ENCODE measurements at places on chromosomes 6 and 20. TPM values are rescaled to one million over a fixed set of nuclear protein-coding genes. Genes with fewer than 3 reads are reported as not detected.

The CD109 gene
- 5.3 TPM for total RNA-seq

The ANGPT4 gene
- total RNA-seq = 0.17 TPM

The LY6G6C gene
- total RNA-seq = not detected

The CST5 gene
- not detected for total RNA-seq

The MACROD2 gene
- 2.8 TPM for total RNA-seq

The SPINT4 gene
- not detected for total RNA-seq

The RHAG gene
- total RNA-seq = not detected

The SIRPB1 gene
- not detected for total RNA-seq

The OR2J3 gene
- 0.35 TPM for total RNA-seq

The C6orf15 gene
- total RNA-seq = not detected

GRCh38 chr6:70113171-70113570, 189.7 kb downstream of the COL9A1 start:
- no peak for DNase-seq

DNA sequence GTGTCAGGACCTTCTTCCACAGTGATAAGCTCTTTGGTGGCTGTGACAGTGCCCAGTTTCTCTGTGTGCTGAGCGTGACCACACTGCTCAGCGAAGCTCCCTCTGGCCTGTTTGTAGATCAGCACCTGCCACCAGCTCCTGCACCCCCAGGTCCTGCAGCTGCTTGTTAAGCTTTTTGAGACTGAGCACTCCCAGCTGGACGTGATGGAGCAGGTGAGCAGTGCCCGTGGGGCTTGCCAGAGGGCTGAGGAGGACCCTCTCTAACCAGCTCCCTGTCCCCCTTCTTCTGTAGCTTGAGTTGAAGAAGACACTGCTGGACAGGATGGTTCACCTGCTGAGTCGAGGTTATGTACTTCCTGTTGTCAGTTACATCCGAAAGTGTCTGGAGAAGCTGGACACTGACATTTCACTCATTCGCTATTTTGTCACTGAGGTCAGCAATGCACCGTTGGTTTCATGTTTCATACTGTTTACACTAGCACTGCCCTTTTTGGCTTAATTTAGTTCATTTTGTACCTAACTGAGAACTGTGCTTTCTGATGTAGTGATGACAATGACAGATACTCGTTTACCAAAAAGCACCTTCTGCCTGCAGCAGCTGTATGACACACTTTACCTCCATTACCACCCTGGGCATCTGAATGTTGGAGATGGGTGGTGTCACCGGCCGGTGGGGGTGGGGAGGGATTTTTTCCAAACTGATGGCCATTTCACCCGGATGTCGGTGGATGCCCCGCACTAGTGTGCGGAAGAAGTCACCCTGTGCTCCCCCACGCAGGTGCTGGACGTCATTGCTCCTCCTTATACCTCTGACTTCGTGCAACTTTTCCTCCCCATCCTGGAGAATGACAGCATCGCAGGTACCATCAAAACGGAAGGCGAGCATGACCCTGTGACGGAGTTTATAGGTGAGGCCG, 12.5 kb downstream of the NELFCD start:
- no peak for DNase-seq

DNA sequence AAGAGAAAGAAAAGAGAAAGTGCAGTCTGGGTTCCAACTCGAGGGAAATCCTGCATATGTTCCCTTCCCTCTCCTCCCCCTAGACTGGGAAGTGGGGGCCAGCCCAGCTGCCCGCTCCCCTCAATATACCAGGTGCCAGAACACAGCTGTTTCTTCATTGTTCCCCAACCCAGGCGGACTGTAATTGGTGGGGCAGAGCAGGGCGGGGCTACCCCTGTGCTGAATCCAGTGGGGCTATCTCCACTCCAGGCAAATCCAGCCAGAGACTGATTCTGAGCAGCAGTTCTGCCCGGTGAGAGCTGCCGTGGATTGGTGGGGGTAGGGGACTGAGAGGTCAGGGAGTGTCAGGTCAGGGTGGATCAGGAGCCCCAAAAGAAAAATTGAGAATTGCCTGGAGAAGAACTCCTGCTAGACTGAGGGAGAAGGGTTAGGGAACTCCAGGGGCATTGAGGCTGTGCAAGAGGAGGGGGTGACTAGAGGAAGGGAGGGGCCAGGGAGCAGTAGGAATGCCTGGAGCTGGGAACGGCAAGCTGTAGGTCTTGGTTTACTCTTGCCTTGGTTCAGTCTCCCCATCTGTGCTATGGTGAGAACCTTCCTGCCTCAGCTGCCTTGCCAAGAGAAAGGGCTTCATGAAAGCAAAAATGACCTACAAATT, at the start of gene MYMX:
TSS of gene MYMX (plus strand) at position 250 of the 655 bp plus-strand sequence. CDS start 546 bp downstream, outside the sequence.
- peak; percentile 81 for DNase-seq

DNA sequence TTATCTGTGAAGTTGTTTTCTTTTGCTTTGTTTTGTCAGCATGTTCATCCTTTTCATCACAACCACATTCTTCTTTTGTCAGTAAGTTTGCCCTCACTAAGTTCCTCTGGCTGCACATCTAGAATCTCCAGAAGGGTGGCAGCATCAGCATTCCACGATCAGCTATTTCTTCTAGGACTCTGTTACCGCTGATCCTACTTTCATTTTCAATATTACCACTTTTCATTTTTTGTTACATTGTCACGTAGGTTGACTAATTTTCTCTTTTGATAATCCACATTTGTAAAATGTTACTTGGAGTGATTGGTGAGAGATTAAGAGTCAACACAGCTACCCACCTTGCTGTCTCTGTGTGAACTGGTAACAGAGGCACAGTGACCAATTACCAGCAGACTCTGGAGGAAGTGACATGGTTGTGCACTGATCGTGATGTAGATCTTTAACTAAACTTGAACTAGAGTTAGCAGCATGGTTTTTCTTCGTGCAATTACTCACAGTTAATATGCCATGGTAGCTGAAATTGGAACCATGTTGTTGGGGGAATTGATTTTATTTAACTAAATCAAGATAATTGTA, 307.9 kb upstream of the SLC35B3 start:
- DNase-seq = no peak

- no peak for DNase-seq
Observed at GRCh38 chr6:87277123-87277522, 45.3 kb upstream of the SMIM8 start.

- no peak for DNase-seq
Observed at GRCh38 chr6:28712982-28713381, 187.3 kb downstream of the GPX5 start.

GRCh38 chr6:34028691-34029360, 117.1 kb downstream of the GRM4 start:
- no peak for DNase-seq

DNA sequence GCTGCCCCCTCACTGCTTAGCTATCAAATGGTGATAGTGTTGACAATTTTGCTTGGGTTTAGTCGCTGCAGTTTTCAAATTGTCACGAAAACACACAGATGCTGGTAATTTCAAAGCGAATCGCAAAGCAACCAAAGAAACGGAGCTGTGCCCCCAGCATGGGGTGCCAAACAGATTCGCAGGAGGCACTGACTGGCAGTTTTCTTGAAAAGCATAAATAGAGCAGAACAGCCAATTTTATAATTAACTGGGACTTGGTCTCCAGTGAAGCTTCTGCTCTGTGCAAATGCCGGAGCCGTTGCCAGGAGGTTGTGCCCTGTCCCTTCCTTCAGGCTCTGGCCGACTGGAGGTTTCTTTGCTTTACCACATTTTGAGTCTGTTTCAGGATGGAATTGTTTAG, 18.8 kb downstream of the ARHGAP40 start:
- DNase-seq = no peak

- no peak for DNase-seq
Observed at GRCh38 chr20:9241721-9242427, 173.0 kb downstream of the PLCB4 start.

DNA sequence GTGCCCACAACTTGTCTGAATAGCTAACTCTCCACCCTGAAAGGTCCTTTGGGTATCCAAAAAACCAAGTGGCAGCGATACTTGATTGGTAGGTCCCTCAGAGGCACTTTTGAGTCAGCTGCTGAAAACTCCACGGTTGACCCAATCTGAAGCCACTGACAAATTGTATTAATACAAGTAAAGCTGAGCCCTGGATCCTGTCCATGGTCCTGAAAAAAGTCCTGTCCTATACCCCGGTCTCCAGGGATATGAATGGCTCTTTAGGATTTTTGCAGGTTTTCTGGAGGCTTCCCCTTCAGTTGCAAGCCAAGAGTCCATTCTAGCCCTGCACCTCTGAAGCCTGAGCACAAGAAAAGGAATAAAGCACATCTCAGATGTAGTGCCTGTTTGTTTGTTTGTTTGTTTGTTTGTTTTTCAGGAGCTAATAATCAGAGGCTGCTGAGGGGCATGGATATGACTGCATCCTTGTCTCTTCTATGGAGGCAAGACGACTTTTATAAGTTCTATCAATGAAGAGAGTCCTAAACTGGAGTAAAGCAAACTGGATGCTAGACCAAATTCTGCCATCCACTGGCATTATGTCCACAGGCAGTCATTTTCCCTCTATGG, 1.7 kb upstream of the SLC12A5 start:
- DNase-seq = peak; percentile 87

GRCh38 chr20:58286729-58287128, 22.8 kb upstream of the RAB22A start:
- DNase-seq = no peak

GRCh38 chr6:10682355-10682988, 11.9 kb downstream of the C6orf52 start:
- DNase-seq = no peak

GRCh38 chr6:121383478-121383877, 49.2 kb upstream of the TBC1D32 start:
- no peak for DNase-seq

- no peak for DNase-seq
Observed at GRCh38 chr6:110325197-110325596, 33.0 kb downstream of the METTL24 start.

Measured in GM23338 (cell line).